ENCODE measurements at places on chromosomes 5 and 9.
A peak's percentile ranks its signal among the peaks of the same experiment; 100 is the strongest.

- DNase-seq, result no peak
Observed at GRCh38 chr5:10633271-10634049, 69.6 kb downstream of the ANKRD33B start.

DNA sequence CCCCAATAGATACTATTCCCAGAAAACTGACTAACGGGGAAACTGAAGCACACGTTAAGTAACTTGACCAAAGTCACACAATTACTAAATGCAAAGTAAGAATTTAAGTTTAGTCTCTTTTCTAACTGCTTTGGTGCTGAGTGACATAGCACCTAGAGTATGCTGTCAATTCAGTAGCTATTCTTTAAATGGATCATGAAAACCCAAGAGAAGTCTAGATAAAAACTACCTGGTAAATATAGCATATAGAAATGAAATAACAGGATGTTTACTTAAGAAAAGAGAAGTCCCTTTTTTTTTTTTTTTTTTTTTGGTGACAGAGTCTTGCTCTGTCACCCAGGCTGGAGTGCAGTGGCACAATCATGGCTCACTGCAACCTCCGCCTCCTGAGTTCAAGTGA lies 129.2 kb downstream of the PDE4D start:
- no peak for DNase-seq

- DNase-seq, result no peak
Observed at GRCh38 chr5:132456987-132457361, 33.6 kb downstream of the IRF1 start.

- DNase-seq, result no peak
Observed at GRCh38 chr9:124468061-124468740, 17.9 kb downstream of the ADGRD2 start.

GRCh38 chr9:112970939-112971338 lies 41.1 kb downstream of the ZNF883 start:
- no peak for DNase-seq

DNA sequence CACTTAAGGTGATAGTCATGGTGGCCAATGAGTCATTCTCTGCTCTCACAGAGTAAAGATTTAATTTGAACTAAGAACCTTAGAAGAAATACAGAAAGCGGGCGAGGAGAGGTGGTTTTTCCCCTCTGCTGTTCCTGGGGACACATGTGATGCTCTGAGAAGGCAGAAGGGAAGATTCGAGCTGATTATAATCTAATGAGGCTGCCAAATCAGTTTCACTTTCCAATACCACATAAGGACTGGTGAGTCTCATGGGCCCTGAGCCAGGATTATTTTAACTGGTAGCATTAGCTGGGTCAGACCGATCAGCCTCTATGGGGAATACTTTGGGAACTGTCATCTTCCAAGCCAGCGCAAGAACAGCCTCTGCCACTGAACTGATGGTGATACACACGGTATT lies 116.5 kb downstream of the SLC1A3 start:
- no peak for DNase-seq

GRCh38 chr9:33024126-33024965 lies 727 bp upstream of the DNAJA1 start:
- no peak for DNase-seq

GRCh38 chr9:88308831-88309560 lies 79.2 kb upstream of the SPIN1 start:
- no peak for DNase-seq

DNA sequence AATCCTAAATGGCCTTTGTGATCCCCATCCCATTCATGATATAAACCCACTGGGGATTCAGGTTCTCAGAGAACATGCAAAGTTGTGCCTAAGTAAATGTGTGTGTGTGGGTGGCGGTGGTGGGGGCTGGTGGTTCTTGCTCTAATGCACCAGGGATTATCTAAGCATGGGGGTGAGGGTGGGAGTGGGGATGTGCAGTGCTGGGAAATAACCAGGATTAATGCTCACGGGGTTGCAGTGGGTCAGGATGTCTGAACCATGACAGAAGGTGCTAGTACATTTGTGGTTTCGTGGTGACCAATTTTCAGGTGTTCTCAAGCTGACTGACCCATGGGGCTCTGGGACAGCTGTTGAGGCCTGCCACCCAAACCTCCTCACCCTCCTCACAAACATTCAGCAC lies 101.0 kb downstream of the ZNF608 start:
- no peak for DNase-seq

- DNase-seq, result no peak
Observed at GRCh38 chr5:11289733-11290132, 528.7 kb upstream of the DAP start.

DNA sequence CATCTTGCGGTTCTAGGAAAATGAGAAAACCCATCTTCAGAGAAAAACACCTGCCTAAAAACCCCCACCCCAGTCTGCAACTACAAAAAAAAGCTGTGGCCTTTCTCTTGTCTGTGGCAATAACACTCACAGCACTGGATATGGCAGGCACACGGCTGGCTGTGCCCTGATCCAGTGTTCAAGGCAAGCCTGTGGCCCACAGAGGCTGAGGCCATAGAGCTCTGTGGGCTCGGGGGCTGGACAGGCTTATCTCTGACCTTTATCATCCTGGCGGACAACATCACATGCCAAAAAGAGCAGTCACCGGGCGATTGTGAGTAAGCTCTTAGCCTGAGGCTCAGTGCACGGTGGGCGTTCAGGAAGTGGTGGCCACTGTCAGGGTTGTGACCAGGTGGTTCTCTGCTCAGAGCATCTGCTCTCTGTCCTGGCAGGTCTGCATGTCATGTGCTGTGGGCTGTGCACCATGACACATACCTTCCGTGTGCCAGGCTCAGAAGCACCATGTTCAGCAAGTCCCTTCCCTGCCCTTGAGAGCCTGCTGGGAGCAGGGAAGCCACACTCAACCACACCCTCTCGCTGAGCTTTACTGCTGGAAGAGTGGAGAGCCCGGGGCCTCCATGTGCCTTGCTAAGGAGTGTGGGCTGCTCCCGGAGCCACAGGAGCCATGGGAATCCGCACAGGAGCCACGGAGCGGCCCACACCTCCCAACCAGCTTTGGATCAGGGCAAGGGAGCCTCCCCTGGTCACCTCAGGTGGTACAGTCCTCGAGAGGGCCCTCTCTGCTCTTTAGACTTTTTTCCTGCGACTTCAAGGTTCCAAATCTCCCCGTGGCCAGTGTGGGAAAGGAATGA lies 34.6 kb upstream of the WDR38 start:
- DNase-seq, result no peak

- DNase-seq, result no peak
Observed at GRCh38 chr5:43006424-43007202, 33.5 kb downstream of the ANXA2R start.

GRCh38 chr5:16750445-16750844 lies 133.6 kb upstream of the RETREG1 start:
- DNase-seq, result no peak

DNA sequence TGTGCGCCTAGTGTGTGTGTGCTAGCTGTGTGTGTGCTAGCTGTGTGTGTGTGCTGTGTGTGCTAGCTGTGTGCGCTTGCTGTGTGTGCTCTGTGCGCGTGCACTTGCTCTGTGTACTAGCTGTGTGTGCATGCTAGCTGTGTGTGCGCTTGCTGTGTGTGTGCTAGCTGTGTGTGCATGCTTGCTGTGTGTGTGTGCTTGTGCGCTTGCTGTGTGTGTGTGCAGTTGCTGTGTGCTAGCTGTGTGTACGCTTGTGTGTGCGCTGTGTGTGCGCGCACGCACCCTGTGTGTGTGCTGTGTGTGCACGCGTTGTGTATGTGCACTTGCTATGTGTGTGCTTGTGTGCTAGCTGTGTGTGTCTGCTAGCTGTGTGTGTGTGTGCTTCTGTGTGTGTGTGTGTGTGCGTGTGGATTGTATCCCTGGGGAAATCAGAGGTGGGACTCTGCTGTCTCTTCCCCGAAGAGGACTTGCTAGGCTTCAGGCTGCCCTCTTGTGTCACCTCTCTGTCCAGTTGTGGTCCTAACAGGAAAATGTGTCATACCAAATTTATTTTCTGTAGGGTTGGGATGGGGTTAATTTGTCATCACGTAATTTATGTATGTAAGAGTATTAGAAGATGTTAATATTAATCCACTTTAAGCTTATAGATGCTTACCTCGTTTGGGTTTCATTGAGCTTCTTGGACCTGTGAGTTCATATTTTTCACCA lies 38.9 kb downstream of the TPPP start:
- DNase-seq, result no peak

GRCh38 chr5:671459-672328 lies 21.5 kb downstream of the TPPP start:
- DNase-seq, result peak; percentile 46

DNA sequence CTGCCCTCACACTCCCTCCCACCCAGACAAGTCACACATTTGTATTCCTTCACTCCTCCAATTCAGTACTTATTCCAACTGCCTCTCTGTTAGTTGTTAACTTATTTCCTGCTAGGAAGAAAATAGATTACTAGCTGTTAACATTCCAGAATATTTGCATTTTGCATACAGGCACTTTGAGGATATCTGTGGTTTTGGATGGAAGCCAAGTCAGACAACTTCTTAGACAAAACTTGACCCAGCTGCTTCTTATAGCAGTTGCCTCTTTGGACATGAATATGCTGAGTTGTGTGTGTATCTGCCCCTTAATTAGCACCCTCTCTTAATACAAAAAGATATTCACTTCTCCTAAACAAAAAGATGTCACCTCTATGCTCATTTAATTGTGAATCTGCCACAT lies 1280.6 kb upstream of the ACO1 start:
- DNase-seq, result no peak

DNA sequence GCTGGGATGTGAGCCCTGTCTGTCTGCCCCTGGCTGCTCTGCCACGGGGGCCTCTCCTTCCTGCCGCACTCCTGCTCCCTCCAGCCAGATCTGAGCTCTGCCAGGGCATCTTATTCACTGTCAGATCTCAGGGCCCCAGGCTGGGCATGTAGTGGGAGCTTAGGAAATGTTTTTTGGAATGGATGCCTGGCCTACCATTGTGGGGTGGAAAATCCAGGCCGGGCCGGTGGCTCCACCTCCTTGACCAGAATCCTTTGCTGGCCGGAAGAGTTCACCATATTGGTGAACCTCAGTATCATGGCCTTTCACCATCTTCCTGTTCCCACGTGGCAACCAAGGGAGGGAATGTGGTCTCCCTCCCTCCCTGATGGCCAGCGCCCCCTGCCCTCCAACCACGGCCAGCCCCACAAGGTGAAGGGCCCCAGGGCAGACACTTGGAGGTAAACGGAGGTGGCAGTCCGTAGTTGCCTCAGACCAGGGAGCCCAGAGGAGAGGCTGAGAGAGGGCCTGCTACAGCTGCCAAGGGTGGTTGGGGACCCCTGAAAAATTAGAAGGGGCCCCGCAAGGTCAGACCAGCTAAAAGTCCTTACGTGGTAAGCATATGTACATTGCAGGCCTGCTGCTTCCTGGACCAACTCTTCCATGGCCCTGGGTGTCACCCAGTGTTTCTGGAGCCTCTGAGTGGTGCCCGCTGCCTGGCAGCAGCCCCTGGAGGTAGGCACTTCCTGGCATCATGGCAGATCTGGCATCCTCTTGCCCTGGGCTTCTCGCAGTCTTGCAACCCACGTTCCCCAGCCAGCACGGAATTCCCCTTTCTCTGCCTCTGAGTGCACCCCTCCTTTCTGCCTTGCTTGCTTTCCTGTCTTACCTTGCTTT lies 153.3 kb downstream of the RGS3 start:
- no peak for DNase-seq

DNA sequence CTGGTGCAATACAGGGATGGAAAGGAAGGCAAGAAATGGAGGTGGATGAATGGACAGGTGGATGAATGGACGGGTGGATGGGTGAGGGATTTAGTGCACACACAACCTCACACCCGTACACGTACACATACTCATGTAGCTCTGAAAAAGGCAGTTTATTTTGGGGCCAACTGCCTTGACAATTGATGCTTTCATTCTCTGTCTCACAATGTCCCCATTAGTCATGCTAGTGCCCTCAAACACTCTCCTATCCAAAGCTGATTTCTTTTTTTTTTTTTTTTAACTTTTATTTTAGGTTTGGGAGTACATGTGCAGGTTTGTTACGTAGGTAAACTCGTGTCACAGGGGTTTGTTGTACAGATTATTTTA lies 495.0 kb downstream of the DMAC1 start:
- DNase-seq, result no peak

- DNase-seq, result no peak
Observed at GRCh38 chr9:114592356-114592755, 4.8 kb downstream of the ATP6V1G1 start.

GRCh38 chr9:104872656-104873488 lies 55.1 kb downstream of the ABCA1 start:
- no peak for DNase-seq

DNA sequence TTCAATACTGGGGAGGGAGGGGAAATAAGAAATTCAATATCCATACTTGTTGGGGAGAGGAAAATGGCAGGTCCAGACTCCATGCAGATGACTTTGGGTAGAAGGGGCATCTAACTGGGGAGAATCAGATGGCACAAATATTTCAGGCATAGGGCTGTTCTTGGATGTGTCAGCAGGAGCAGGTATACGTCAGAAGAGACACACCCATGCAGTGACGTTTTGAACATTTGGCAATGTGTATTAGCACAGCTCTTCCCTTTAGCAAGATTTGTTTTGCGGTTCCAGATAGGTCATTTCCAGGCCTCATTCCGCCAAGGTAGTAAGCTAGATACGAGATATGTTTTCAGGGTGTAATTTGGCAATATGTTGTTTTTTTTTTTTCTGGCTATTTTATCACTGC lies 187.2 kb upstream of the CDH10 start:
- DNase-seq, result no peak

DNA sequence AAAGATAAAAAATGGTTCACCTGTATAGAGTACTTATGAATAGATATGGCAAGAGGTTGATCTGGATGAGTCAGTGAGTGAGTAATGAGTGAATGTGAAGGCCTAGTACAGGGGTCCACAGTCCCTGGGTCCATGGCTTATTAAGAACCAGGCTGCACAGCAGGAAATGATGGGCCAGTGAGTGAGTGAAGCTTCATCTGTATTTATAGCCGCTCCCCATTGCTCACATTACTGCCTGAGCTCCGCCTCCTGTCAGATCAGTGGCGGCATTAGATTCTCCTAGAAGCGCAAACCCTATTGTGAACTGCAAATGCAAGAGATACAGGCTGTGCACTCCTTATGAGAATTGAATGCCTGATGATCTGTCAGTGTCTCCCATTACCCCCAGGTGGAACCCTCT lies 307.7 kb upstream of the ZNF608 start:
- no peak for DNase-seq

- no peak for DNase-seq
Observed at GRCh38 chr5:87751824-87752223, 339.1 kb upstream of the CCNH start.

GRCh38 chr9:87641067-87641466 lies 84.9 kb upstream of the CTSL start:
- DNase-seq, result no peak

- DNase-seq, result no peak
Observed at GRCh38 chr9:14790628-14791027, 68.1 kb upstream of the CER1 start.

GRCh38 chr5:73218552-73219171 lies 45.7 kb downstream of the TMEM174 start:
- DNase-seq, result no peak

GRCh38 chr5:176796411-176796810 lies 13.9 kb upstream of the UNC5A start:
- no peak for DNase-seq

DNA sequence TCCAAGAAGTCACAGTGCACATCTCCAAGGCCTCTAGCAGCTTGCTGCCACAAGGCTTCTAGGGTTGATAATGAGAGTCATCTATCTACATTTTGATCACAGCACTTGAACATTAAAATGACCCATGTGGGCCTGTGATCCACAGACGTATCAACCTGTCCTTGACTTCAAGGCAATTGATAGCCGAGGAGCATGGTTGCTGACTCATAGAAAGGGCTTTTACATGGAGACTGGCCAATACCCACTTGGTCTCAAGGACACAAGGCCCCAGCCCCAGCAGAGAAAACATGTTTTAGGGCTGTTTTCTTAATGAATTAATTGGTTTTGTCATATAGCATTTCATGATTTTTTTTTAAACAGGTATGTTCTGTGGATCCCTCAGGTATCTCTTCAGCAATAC lies 314.0 kb downstream of the SEMA5A start:
- DNase-seq, result no peak

Data from stimulated activated CD8-positive, alpha-beta memory T cell treated with anti-CD3 and anti-CD28 coated beads, Interleukin-4, amount 100 ng/mL, for 1 hour (primary cell).